ENCODE measurements at places on chromosomes 16 and 17.

- DNase-seq, result no peak
Measured at GRCh38 chr17:28997806-28998205, 8.0 kb downstream of the SEZ6 start.

DNA sequence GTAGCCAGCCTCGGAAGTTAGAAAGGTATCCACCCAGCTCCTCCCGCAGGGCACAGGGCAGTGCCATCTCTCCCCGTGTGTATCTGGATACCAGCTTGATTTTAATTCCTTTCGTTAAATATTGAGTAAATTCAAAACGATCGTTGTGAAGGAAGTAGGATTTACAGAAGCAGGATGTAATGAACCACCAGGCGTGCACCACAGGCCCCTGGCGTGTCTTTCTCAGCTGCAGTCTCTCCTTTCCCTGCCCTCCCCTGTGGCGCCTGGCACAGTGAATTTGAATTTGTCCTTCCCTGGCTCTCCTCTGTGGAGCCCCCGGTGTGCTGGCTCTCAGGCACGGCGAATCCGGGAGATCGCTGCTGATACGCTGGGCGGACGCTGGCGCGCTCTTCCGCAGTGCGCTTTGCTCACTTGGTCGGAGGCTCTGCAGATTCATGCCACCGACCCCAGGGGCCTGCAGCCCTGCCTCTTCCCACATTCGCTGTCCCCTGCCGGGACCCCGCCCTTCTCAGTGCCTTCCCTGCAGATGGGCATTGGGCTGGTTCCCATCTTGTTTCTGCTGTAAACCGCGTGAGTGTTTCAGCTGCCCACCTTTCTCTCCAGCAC is 164.6 kb downstream of the RPTOR start:
- DNase-seq, result no peak

DNA sequence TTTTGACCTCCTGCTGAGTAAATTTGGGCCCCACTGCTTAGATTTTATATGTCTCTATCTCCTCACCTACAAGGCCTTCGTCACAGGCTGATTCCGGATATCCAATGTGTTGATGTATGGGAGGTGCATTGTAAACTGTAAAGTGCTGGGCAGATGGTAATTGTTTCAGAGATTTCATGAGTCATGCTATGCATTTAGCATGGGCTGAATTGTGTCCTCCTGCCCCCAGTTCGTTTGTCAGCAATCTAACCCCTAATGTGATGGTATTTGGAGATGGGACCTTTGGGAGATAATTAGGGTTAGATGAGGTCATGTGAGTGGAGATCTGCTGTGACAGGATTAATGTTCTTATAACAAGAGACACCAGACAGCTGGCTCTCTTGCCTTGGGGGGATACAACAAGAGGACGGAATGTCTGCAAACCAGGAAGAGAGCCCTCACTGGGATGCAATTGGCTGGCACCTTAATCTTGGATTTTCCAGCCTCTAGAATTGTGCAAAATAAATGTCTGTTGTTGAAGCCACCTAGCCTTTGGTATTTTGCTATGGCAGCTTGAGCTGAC is 101.8 kb upstream of the NLRP1 start:
- DNase-seq, result no peak

- no peak for DNase-seq
Measured at GRCh38 chr16:48918520-48919258, 308.7 kb upstream of the N4BP1 start.

DNA sequence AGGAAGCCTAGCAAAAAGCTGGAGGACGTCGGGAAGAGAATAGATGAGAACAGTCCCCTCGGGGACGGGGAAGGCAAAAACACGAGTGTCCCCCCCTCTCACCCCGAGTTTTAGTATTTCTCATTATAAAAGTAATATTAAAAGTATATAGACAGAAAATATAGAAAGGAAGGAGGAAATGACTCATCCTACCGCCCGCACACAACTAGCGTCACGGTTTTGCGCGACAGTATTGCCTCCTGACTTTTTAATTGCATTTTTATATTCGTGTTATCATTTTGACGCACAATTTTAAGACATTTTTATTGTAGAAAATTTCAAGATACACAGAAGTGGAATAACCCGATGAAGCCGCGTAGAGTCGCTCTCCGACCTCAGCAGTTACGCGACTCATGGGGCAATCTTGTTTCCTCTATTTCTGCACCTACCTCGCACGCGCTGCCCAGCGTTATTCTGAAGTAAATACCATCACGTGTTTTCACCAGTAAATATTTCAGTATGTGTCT is 652 bp upstream of the SLC25A19 start:
- DNase-seq, result peak; percentile 38

DNA sequence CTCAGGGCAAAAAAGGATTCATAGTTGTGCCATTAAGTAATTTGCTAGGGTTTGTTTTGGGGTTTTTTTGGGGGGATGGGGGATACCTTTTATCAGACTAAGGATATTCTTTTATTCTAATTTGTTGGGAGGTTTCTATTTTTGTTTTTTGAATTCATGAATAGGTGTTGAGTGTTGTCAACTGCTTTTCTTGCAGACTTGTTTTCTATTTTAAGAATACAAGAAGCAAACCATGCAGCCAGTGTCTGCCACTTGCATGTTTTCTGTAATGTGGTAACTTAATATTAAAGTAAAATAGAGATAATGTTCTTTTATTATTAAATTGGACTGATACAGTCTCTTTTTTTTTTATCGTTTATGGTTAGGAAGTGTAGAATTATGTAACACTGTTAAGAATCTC is 49.5 kb downstream of the NFATC3 start:
- DNase-seq, result no peak

GRCh38 chr17:79761894-79762589 is 15.9 kb upstream of the CBX2 start:
- DNase-seq, result no peak

DNA sequence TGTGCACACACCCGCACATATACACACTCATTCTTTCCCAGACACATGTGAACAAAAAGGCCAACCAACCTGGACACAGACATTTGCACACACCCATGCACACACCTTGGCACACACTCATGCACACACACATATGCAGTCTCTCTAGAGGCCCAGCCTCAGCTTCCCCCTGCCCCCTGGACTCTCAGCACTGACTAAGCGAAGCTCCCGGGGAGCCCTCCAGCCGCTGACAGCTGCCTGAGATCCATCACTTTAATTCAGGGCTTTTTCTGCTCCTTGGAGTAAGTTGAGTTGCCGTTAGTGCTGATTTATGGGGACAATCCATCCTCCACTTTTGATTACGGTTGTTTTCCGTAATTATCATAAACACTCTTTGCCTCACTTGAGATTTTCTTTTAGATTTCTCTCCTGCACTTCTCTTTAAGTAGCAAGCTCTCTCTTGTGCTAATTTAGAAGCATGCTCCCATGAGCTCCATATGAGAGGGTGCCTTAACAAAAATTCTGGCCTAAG is 158.6 kb upstream of the CDC42EP4 start:
- DNase-seq, result no peak

GRCh38 chr16:17375461-17376304 is 95.1 kb downstream of the XYLT1 start:
- no peak for DNase-seq
